ENCODE measurements at places on chromosomes 6 and 20. TPM values are rescaled to one million over a fixed set of nuclear protein-coding genes. Genes with fewer than 3 reads are reported as not detected.

DNA sequence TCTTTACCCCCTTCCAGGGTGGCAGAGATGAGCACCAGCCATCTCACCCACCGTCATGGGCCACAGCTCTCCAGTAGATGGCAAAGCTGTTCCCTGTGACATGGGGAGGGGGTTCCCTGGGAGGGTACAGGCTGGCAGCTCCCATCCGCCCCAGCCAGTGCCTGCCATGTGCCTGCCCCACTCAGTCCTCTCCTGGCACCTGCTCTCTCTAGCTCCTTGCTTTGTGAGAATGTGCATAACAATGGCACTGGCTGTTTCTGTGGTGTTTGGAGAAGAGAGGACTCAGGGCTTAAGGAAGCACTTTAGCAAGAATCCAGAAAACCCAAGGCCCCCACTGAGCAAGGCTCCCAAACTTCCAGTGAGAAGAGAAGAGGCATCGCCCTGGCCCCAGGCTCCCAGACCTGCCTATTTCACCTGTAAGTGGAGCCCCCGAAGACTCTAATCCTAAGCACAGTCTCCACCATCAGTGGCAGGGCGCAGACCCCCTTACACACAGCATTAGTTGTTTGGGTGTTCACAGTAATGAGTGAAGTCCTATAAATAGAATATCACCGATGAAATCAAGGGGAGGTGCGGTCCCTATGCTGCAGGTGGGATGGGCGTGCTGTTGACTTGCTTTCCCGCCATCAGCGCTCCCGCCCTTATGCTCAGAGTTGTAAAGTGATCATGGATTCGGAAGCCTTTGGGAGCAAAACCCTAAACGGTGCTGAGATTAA, 110.2 kb downstream of the AGPAT4 start:
- no peaks in the 10 kb centered on the region for H3K4me1 ChIP-seq
- H3K36me3 ChIP-seq = no peaks in the 10 kb centered on the region
- DNase-seq = no peak
- no peaks in the 10 kb centered on the region for H3K27me3 ChIP-seq
- no peak overlapping the region for H3K4me3 ChIP-seq

DNA sequence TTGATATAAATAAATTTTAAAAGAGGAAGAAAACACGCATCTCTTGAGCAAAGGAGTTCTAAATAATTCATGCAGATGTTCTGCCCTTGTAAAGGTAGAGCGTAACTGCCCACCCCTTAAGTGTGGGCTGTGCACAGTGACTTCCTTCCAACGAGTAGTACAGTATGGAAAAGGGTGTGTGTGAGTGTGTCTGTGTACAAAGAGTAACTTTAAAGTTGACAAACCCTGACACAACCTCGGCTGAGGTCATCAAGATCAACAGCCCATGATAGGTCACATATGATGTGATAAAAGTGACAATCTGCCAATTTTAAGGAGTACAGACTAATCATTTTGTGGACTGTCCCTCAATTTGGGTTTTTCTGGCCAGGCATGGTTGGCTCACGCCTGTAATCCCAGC, 225.7 kb downstream of the ATXN1 start:
- H3K27me3 ChIP-seq = no peaks in the 10 kb centered on the region
- H3K4me3 ChIP-seq = no peak overlapping the region
- no peaks in the 10 kb centered on the region for H3K4me1 ChIP-seq
- DNase-seq = no peak
- no peak overlapping the region for H3K27ac ChIP-seq
- no peaks in the 10 kb centered on the region for H3K36me3 ChIP-seq

DNA sequence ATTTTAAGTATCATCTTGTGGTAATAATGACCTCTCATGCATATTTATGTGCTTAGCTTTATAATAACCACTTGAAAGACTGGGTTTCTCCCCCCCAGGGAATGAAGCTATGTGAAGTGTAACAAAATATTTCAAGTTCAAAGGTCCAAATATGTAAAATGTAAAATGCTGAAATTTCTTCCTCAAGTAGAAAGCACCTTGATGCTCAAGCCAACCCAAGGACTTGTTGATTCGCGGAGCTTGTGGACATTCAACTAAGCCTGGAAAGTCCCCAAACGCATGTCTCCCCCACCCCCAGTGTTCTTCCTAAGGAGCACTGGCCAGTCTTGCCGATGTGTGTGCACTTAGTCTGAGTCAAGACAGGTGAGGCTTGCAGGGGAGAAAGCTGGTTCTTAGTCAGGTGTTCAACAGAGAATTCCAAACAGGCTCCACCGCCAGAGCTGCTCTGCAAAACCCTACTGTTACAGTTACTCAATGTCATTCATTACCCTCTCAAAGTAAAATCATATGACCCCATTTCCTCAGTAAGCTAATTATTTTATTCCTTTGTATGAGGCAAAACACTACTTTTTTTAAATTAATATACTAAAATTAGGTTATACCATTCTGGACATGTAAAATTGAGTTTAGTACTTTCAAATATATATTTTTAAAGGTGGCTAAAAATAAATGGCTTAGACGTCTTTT, 46.9 kb upstream of the QKI start:
- no peaks in the 10 kb centered on the region for H3K36me3 ChIP-seq
- no peak overlapping the region for H3K4me3 ChIP-seq
- no peaks in the 10 kb centered on the region for H3K4me1 ChIP-seq
- no peaks in the 10 kb centered on the region for H3K27me3 ChIP-seq
- H3K27ac ChIP-seq = no peak overlapping the region

The CTAGE9 gene
- total RNA-seq = not detected

The NKAIN2 gene
- 1.9 TPM for total RNA-seq

GRCh38 chr6:5513408-5513807, 252.1 kb downstream of the FARS2 start:
- DNase-seq = no peak
- no peak overlapping the region for H3K27ac ChIP-seq
- no peaks in the 10 kb centered on the region for H3K4me1 ChIP-seq
- H3K36me3 ChIP-seq = no peaks in the 10 kb centered on the region

DNA sequence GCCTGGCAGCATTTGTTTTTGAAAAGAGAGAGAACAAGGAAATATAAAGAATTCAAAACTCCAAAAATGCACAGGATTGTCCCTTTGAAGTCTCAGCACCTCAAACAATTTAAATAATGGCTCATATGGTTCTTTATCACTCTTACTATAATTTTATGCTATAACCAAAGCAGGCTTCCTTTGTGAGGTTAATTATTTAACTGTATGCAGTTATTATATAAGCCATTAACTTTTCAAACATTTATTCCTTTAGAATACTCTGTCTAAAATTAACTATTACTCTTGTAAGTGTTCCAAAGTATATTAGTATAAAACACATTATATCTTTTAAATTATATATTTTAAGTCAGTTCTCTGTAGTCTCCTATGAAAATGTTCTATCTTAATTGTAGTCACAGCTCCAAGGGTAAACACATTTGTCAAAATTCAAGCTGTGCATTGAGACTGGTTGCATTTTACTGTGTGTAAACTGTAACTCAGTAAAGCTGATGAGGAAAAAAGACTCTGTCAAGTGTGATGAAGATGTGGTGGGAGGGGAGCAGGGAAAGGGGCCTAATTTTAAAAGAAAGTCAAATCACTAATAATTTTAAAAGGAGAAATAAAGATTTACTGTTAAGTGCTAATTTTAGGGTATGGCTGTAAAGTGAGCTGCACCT, 20.0 kb upstream of the PLAGL1 start:
- H3K4me3 ChIP-seq = no peak overlapping the region
- no peaks in the 10 kb centered on the region for H3K4me1 ChIP-seq
- no peak overlapping the region for H3K27ac ChIP-seq
- H3K36me3 ChIP-seq = no peaks in the 10 kb centered on the region
- H3K27me3 ChIP-seq = no peaks in the 10 kb centered on the region

GRCh38 chr6:16060039-16060438, 68.8 kb upstream of the MYLIP start:
- no peaks in the 10 kb centered on the region for H3K36me3 ChIP-seq
- no peaks in the 10 kb centered on the region for H3K4me1 ChIP-seq
- no peaks in the 10 kb centered on the region for H3K27me3 ChIP-seq
- no peak overlapping the region for H3K4me3 ChIP-seq
- H3K27ac ChIP-seq = no peak overlapping the region

DNA sequence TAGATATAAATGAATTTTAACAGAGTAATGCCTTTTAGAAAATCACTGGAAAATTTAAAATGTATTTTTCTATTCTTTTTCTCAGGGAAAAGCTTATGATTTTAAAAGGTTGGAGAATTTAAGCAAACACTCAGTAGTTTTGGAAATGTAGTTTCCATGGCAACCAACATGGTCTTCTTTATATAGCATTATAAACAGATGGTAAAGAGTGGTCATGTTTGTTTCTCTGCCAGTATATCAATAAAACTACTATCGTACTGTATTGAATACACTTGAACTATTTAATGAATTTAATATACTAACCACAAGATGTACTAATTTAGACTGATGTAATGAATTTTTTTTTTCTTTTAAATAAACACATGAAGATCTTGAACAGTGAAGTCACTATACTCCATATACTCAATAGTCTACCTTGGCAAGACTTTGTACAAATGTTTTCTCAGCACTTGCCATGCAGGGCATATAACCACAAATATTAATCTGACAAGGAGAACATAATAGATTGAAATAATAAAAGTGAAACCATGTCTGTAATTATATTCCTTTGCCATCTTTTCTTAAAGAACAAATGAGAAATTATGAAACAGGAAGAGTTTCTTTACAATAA, 105.5 kb downstream of the PDSS2 start:
- DNase-seq = no peak
- H3K36me3 ChIP-seq = no peaks in the 10 kb centered on the region
- no peaks in the 10 kb centered on the region for H3K27me3 ChIP-seq
- no peaks in the 10 kb centered on the region for H3K4me1 ChIP-seq
- H3K27ac ChIP-seq = no peak overlapping the region

The POPDC3 gene
- not detected for total RNA-seq

- no peaks in the 10 kb centered on the region for H3K4me1 ChIP-seq
- no peaks in the 10 kb centered on the region for H3K27me3 ChIP-seq
- H3K27ac ChIP-seq = no peak overlapping the region
- no peak for DNase-seq
- no peaks in the 10 kb centered on the region for H3K36me3 ChIP-seq
- no peak overlapping the region for H3K4me3 ChIP-seq
Observed at GRCh38 chr20:44398335-44398734, 42.8 kb downstream of the HNF4A start.

GRCh38 chr20:37421988-37422387, 76.0 kb downstream of the SRC start:
- no peak overlapping the region for H3K4me3 ChIP-seq
- H3K27me3 ChIP-seq = no peaks in the 10 kb centered on the region
- H3K36me3 ChIP-seq = no peaks in the 10 kb centered on the region
- no peaks in the 10 kb centered on the region for H3K4me1 ChIP-seq
- no peak for DNase-seq
- no peak overlapping the region for H3K27ac ChIP-seq

The OR12D1 gene
- not detected for total RNA-seq

The BMP5 gene
- 0.45 TPM for total RNA-seq

The TMEM14B gene
- 51.9 TPM for total RNA-seq

DNA sequence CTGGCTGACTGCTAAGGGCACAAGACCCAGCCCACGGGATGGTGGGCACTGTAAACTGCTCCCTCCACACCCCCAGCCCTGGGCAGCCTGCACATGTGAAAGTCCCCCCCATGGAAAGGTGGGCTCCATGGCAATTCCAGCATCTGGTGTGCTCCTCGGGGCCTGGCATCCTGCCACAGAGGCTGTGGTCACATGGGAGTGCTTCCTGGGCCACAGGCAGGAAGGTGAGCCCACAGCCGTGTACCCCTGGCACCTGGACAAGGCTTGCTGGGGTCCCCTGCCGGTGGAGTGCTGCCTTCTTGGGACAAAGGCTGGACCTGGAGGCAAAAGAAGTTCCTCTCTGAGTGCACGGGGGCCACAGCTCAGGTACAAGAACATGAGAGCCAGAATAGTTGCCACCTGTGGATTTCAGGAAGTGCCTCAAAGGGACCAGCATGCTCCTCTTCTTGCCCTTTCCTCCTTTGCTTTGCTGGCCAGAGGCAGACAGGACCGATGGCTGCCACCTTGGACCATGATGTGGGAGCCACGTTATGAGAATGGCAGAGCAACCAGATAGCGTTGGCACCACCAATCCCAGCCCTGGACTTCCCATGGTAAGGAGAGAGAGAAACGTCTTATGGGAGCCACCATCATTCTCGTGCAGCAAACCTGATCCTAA, 120.2 kb upstream of the MLN start:
- H3K27ac ChIP-seq = no peak overlapping the region
- DNase-seq = no peak
- no peaks in the 10 kb centered on the region for H3K36me3 ChIP-seq
- H3K4me3 ChIP-seq = no peak overlapping the region
- H3K27me3 ChIP-seq = no peaks in the 10 kb centered on the region

- no peak overlapping the region for H3K27ac ChIP-seq
- H3K27me3 ChIP-seq = no peaks in the 10 kb centered on the region
- no peaks in the 10 kb centered on the region for H3K4me1 ChIP-seq
- no peak for DNase-seq
- no peak overlapping the region for H3K4me3 ChIP-seq
Observed at GRCh38 chr6:30656513-30656912, 9.6 kb downstream of the C6orf136 start.

The PIGT gene
- 113 TPM for total RNA-seq

DNA sequence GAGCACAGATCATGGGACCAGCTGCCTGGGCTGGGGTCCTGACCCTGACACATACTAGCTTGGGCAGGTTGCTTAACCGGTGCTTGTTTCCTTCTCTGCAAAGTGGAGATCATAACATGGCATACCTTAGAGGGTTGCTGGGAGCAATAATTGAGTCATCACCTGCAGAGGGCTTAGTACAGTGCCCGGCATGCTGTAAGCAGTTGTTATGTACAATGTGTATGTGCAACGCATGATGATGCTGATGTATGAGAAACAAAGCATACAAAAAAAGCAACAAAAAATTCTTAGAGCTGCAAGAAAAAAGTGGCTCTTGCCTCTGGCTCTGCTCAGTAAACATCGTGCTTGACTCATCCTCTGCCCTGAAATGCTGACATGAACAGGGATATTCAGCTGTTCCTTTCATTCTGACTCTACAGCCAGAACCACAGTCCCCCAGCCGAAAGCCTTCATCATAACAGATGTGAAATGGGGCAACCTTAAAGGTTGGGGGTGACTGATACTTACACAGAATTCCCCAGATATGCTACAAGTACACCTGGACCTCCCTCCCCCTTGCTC, 91.7 kb downstream of the CLIC5 start:
- H3K36me3 ChIP-seq = no peaks in the 10 kb centered on the region
- no peaks in the 10 kb centered on the region for H3K27me3 ChIP-seq
- no peak for DNase-seq
- H3K27ac ChIP-seq = no peak overlapping the region
- no peak overlapping the region for H3K4me3 ChIP-seq
- H3K4me1 ChIP-seq = no peaks in the 10 kb centered on the region

The TRIM31 gene
- total RNA-seq = not detected

The CDH26 gene
- total RNA-seq = 4.5 TPM

The SUN5 gene
- not detected for total RNA-seq
